EH (cell line): ENCODE measurements at places on chromosomes 16 and 17.

DNA sequence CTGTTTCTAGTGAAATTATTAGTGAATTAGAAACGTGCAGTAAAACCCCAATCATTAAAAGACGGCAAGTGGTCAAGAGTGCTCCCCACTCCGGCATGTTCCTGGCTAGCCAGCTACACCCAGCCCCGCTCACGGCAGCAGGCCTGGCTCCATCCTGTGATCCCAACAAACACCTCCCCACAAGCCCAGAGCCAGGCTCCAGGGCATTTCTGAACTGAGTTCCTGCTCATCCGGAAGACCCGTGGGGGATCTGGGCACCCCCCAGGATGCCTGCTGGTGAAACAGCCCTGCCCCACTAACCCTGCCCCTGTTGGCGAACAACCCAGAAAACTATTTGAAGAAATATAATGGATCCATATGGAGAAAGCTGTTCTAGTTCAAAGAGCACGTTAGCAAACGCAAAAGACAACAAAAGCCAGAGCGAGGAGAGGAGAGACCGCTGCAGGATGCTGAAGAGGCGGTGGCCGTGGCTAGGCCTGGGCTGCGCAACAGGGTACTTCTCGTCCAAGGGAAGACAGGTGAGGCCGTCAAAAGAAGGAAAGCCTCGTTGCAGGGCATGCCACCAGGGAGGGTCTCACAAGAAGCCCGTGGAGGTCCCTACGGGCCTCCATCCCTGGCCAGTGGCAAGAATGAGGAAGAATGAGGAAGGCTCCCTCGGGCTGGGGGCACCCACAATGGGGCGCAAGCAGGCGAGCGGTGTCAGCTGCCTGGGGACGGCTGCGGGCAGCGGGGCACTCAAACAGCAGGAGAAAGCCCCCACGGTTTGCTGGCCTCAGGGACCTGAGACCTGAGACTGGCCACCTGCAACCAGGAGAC lies 19.2 kb downstream of the SLC16A3 start:
- peak; percentile 25 for DNase-seq

DNA sequence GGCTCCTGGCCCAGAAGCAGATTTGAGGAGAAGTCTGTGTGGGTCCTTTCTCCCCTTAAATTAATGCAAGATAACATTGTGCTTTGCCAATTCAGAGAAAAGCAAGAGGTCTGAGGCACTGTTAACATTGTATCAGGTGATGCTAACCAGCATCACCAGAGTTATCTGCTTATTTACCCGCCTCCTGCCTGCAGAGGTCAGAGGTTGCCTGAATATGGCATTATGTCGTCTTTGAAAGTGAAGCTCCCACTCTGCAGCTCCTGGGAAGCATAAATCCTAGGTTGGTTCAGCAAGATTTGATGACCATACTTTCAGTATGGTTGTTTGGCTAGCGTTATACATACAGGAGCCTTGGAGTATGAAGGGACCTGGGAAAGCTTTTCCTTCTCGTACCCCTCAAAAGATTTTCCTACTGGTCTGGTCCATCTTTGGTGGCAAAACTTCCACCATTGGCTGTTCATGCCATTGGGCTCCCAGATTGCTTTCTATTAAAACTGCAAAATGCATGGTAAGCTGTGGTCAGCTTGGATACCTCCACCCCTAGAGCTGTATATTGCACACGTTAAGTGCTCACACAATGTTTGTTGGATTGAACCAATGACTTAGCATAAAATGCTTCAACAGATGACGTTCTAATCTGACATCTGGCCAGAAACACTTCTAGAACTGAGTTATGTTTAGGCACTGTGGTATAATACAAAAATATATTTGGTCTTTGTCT lies 24.1 kb downstream of the CHD9 start:
- DNase-seq = no peak

DNA sequence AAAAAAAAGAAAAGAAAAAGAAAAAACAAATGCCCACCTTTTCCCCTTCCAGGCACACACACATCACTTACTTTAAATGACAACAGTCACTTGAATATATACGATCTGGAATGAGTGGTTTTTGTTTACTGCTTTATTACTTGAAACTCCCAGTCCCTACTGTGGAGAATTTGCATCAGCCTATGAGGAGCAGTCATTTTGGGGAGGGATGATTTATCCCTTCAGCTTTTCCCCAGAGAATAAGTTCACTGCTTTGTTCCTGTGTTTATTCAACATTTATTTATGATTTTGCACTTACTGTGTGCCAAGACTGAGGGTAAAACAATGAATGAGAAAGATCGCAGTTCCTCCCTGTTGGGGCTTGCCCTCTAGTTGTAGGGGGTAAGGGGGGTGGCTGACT lies 4.7 kb upstream of the ZNF423 start:
- DNase-seq = no peak

DNA sequence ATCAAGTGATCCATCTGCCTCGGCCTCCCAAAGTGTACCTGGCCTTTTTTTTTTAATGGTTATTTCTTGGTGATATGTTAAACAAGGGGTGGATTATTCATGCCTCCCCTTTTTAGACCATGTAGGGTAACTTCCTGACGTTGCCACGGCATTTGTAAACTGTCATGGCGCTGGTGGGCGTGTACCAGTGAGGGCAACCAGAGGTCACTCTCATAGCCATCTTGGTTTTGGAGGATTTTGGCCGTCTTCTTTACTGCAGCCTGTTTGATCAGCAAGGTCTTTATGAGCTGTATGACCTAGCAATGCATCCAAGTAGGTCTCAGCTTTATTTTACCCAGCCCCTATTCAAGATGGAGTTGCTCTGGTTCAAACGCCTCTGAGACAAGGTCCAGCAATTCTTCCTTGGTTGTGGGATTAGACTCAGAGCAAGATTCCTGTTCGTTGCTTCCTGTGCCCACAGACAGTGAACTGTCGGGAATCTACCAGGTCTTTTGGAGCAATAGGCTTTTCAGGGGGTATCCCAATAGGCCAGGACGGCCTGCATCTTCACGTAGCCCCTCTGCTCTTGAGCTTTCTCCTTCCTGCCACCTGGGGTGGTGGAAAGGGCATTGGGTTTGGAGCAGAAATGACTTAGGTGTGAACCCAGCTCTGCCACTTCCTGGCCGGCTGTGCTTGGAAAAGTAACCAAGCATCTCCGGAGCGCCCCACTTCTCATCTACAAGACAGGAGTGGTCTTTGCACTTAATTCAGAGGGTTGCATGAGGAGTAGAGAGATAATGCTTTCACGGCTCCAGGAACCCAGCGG lies 52.9 kb upstream of the SEC14L1 start:
- DNase-seq = no peak

DNA sequence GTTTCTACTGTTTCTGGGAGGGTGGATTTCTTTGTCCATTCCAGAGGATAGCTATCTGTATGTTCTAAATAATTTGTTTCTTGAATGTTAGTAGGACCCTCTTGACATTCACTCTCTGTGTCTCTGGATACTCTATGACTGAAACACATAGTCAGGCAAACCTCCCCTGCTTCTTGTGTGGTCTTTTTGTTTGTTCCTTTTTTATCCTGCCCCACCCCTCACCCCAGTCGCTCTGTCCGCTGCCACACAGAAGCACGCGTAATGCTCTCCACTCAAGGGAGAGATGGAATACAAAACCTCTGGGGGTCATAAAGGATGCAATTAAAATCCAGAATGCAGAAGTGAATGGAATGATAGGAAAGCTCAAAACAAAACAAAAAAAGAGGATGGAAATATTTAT lies 253.1 kb downstream of the RBFOX1 start:
- DNase-seq = no peak

GRCh38 chr17:32551186-32551955 lies 64.6 kb downstream of the CDK5R1 start:
- DNase-seq = peak; percentile 52

DNA sequence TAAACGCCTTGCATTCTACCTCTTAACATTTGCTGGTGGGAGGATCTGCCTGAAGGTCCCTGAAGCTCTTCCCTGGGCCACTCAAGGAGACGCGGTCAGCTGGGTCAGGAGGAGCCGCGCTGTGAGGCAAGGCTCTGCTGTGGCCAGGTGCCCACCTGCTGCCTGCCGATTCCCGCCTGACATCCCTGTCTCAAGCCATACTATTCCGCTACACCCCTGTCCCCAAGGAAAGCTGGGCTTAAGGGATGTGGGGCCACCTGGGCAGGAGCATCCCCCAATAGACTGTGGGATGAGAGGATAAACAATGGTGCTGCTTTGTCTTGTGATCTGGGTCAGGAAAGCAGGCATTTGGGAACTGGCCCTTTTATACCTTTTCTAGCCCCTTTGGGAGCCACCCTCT lies 5.1 kb downstream of the TPPP3 start:
- no peak for DNase-seq

GRCh38 chr16:13348416-13348815 lies 447.0 kb downstream of the SHISA9 start:
- no peak for DNase-seq

DNA sequence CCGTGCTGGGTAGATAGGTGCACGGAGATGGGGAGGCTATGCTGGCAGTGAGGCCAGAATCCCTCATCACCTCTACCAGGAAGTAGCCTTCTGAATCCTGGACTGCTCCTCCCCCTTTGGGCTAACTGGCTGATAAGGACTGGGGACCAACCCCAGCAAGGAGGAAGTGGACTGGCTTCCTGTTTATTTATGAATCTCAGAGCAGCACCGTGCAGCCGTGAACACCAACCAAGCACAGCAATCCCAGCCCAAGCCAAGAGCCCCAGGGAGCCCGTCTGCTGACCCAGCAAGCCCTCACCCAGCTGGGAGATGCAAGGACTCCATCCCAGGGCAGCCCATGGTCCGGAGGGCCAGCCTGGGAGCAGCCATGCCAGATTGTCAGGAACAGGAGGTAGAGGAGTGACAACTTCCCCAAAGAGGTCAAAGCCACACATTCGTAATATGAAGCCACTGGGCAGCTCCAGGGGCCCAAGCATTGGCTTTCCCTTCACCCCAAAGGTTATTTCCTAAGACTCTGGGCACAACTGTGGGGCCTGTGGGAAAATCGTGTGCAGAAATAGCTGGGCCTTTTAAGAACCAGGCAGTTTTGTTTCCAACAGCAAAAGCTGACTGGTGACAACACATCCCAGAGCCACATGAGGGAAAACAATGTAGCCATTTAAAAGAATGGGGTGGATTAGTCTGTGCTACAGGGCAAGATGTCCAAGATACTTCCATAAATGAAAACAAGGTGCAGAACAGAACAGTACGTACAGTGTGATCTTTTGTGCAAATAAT lies 23.9 kb downstream of the PHB1 start:
- DNase-seq = peak; percentile 47

DNA sequence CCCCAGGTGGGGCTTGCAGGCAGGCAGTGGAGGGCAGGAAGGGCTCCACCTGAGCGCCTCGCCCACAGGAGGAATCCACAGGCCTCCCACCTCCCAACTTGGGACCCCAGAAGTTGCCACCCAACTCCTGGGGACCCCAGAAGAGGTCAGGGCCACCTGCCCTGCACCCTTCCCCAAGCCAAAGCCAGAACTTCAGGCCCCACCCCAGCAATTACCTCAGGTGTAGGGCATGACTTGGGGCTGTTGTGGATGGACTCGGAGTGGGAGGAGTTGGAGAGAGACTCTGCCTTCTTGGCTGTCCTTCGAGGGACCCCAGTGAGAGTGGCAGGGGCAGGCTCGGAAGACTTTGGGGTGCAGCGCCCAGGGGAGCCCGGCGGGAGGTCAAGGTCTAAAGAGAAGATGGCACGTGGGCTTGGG lies 10.5 kb downstream of the TSPOAP1 start:
- no peak for DNase-seq

- DNase-seq = no peak
These were observed 30.8 kb downstream of the NOG start for GRCh38 chr17:56624309-56624708.

DNA sequence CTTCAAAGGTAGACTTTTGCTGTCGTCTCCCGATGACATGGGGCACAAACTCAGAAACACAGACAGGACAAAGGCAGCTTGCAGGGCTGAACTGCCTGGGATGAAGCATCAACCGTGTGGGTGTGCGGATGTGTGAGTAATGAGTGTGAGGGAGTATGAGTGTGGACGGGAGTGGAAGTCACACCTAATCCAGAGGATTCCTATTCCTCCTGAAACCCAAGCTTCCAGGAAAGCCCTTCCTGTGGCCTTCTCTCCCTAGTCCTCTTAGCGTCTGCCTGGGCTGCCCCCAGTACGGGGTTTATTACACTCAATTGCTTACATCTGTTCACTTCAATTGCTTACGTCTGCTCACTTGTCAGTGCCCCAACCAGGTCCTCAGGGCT lies 2.3 kb upstream of the IL4R start:
- DNase-seq = peak; percentile 31

DNA sequence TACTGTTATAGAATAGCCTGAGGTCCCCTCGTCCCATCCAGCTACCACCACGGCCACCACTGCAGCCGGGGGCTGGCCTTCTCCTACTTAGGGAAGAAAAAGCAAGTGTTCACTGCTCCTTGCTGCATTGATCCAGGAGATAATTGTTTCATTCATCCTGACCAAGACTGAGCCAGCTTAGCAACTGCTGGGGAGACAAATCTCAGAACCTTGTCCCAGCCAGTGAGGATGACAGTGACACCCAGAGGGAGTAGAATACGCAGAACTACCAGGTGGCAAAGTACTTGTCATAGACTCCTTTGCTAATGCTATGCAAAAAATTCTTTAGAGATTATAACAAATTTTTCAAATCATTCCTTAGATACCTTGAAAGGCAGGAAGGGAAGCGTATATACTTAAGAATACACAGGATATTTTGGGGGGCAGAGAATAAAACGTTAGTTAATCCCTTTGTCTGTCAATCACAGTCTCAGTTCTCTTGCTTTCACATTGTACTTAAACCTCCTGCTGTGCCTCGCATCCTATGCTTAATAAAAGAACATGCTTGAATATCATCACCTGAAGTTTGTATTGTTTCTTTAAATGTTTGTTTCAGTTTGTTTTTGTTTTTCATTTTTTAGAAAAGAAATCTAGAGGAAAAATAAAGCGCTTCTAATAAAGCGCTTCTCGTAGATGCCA lies 388.3 kb downstream of the MAF start:
- DNase-seq = no peak

DNA sequence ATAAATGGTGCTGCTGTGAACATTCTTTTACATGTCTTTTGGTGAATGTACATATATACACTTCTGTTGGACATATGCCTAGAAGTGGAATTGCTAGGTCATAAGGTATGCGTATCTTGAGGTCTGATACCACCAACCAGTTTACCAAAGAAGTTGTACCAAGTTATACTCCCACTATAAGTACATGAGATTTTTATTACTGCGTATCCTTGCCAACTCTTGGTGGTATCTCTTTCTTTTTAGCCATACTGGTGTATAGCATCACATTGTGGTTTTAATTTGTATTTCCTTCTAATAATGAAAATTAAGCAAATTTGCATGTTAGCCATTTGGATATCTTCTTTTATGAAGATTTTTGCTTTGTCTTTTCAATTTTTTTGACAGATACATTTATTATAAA lies 80.5 kb downstream of the ATF7IP2 start:
- DNase-seq = no peak

DNA sequence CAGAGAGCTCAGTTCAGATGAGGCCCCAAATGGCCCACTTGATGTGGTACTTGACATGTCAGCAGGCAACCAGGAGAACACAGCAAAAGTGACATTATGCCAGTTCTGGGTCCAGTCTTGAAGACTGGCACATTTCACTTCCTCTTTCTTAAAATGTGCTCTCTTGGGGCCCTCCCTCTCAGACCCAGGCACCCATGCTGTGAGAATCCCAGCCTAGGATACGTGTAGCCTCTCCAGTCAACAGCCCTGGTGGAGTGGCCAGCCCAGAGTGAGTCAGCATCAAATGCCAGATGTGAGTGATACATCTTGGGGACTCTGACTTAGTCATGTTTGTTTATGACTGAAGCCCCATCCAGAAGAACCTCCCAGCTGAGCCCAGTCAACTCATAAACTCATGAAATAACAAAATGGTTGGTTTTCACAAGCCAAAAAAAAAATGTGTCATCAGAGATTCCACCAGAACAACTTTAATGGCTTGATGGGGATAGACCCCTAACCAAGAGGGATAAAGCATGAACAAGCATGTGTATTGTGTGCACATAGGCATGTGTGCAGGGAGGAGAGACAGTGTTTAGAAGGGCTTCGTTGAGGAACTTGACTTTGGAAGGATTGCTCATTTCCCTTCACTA lies 82.5 kb upstream of the TNRC6C start:
- peak; percentile 43 for DNase-seq
